ENCODE measurements at places on chromosomes 3 and 15.
A peak's percentile ranks its signal among the peaks of the same experiment; 100 is the strongest.

- no peak for DNase-seq
Measured at GRCh38 chr15:73014904-73015303, 37.4 kb upstream of the NEO1 start.

DNA sequence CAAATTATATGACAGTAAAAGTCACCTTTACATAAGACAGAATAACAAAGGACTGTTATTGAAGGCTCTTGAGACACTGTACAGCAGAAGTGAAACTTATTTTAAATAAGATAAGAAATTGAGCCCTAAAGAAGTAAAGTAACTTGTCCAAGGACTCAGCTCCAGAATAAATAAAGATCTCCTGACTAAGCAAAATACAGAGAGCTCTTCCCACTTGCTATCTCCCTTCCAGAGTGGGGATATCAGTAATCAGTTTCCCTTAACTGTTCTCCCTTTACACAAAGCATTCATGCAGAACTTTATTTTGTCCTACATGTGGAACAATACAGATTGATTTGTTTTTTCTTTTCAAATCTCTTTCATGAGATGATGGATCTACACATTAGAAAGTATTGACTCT is 129.5 kb upstream of the BHLHE40 start:
- no peak for DNase-seq

DNA sequence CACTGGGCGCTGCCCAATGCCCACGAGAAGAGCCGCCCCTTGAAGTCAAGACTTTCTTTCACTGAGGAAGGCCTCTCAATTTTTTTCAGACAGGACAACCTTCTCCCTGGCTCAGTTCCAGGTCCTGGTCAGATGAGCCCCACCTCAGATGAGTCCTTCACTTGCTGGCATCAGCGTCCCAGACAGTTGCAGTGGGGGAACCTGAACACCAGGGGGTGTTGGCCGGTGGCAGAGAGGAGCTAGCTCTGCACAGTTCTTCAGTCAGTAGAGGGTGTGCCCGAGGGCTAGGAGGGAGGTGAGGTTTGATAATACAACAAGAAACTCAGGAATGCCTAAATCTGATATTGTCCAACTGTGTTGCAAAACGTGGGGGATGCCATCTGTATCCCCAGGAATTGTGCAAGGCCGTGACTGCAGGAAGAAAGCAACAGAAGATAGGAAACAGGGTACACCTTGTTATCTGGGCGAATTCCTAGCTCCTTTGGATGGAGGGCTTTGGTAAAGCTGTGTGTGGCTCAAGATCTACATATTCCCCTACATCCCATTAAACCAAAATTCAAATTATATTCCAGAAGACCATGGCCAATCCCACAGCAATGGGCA is 34.3 kb downstream of the CCR3 start:
- DNase-seq: peak; percentile 67

GRCh38 chr3:119300991-119301391 is 6.8 kb downstream of the ARHGAP31 start:
- no peak for DNase-seq

- no peak for DNase-seq
Measured at GRCh38 chr3:163838769-163839168, 1239.5 kb downstream of the SI start.

- DNase-seq: no peak
Measured at GRCh38 chr15:68484696-68485400, 52.9 kb upstream of the ITGA11 start.

DNA sequence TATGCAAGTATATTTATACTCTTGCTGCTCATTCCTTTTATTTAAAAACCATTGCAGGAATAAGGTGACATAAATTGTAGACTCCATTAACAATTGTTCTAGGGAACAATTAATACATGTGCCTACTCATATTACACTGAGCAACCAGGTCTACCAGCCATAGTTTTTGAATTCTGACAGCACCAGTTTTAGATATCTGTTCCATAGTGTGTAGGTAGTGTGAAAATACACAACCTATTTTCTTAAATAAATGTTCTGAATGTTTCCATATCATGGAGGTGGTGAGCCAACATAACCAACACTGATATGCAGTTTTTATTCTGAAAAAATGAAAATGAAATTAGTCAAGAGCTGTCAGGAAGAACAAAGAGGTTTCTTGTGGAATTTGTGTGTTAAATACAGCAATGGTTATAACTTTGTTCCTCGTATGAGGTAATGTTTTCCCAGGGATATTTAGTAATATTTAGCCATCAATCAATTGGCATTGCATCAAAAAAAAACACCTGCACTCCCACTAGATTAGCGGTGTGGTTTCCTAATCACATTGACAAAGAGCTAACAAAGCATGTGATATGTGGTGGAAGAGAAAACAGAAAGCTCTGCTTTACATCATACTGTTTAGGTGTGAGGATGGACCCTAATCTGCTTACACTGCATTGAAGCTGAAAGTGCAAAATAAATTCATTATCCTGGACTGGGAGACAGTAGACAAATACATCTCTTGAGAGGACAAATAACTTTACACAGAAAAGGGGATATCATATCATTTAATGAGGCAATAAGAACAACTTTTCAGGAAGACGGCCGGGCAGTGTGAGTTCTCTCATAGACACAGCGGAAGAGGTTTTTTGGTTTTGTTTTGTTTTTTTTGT is 369.5 kb upstream of the THBS1 start:
- DNase-seq: no peak

GRCh38 chr15:71043373-71043772 is 71.9 kb upstream of the THSD4 start:
- no peak for DNase-seq

- DNase-seq: no peak
Measured at GRCh38 chr3:12934431-12934830, 93.1 kb upstream of the RPL32 start.

GRCh38 chr15:57782731-57783130 is 76.2 kb downstream of the POLR2M start:
- DNase-seq: no peak

GRCh38 chr3:5071061-5071460 is 51.0 kb upstream of the ARL8B start:
- no peak for DNase-seq

DNA sequence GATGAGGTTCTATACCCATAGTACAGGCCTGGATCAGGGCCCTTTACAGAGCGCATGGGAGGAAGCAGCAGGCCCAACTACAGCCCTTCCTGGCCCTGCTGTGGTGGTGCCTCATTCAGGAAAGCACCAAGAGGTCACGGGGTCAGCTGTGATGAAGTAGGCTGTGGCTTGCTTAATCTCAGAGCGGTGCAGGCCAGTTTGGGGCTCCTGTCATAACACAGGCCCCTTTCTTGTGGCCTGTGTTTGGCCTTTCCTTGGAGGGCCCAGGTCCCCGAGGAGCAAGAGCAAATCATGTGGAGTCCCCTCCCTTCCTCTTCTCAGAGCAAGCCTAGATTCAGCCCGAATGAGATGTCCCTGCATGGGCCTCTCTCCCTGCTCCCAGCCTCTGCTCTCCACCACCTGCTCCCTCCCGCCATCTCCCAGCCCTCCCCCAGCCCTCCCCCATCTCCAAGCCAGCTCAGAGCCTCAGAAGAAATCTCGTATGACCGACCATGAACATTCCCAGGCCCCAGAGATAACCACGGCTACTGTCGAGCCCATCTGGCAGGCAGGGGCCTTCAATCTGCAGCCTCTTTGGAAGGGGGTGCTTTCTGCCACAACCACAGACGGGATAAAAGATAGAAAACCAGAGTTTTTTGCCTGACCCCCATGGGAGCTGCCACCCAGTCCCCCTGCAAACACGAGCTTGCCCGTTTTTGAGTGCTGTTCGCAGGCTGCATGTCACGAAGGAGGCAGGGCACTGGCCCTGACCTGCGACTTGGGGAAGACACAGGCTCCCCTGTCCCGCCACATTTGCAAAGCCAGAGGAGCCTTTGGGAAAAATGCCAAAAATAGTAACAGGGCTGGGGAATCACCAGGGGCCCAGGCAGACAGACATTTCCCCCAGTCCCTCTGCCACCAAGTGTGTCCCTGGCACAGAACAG is 32.3 kb upstream of the DUSP7 start:
- no peak for DNase-seq

DNA sequence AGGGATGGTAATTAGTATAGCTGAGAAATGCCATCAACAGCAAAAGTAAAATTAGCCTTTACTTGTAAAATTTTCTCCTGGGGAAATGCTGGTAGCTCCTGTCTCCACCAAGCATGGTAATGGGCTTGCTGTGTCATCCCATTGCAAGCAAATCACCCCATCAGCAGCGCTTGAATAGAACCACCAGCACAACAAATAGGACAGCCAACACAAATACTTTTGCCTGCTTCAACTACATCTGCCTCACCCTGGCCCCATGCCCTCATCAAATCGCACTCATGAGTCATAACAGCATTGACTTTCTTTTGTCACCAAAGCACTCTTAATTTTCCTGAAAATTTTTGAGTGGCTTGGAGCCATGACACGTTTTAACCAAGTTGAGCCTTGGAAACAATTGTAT is 52.6 kb downstream of the ERC2 start:
- DNase-seq: no peak

DNA sequence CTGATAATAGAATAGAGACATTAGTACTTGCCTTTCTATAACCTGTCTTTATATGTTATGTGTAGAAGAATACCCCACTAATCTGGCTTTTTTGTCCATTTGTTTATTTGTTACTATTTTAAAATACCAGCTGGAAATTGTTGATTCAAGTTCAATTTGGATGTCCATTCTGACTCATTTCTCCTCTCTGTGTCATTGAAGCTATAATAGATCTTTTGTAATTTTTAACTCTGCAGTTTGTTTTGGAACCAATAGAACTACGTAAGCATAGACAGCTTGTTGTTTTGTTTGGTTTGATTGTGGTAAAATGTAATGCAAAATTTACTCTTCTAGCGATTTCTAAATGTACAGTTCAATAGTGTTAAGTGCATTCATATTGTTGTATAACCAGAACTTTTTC is 390.4 kb downstream of the ZIC1 start:
- DNase-seq: no peak

- DNase-seq: no peak
Measured at GRCh38 chr3:79598594-79598993, 169.2 kb downstream of the ROBO1 start.

DNA sequence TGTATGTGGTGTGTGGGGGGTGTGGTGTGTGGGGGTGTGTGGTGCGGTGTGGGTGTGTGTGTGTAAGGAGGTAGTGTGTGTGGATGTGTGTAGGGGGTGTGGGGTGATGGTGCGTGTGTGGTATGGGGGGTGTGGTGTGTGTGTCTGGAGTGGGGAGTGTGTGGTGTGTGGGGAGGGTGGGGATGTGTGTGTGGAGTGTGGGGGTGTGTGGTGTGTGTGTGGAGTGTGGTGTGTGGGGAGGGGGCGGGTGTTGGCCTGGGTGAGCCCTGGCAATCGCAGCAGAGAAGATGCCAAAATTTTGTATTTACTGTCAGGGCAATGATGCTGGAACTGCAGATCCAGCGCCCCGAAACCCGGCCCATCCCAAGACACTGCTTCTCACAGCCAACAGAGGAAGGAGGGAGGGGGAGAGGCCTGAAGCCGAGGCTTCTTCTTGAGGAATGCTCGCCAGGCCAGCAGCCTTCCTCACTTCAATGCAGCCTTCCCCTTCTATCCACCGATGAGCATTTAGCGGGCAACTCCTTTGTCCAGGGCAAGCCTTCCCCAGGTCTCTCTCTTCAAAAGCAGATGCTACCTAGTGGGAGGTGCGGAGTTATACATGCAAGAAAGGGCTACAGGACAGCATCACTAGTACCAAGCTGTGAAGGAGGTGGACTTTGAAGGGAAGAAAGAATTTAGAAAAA is 11.9 kb upstream of the SRP14 start:
- peak; percentile 60 for DNase-seq

DNA sequence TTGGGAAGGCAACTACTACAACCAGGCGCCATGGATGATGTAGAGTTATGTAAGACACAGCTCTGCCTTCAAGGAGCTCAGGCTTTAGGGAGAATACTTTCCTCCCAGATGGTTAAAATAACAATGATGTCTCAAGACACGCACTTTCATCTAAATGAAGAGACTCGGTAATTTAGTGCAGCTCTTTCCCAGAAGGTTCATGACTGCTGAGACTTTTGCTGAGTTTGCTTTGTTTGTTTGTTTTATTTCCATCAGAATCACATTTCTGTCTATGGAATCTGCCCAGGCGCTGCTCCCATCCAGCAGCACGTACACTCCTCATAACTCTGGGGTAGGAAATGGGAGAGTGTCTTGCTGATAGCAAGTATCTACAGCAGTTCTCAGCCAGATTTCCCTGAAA is 33.9 kb upstream of the MEX3B start:
- DNase-seq: no peak

- no peak for DNase-seq
Measured at GRCh38 chr3:195692354-195692685, 28.5 kb upstream of the MUC20 start.

DNA sequence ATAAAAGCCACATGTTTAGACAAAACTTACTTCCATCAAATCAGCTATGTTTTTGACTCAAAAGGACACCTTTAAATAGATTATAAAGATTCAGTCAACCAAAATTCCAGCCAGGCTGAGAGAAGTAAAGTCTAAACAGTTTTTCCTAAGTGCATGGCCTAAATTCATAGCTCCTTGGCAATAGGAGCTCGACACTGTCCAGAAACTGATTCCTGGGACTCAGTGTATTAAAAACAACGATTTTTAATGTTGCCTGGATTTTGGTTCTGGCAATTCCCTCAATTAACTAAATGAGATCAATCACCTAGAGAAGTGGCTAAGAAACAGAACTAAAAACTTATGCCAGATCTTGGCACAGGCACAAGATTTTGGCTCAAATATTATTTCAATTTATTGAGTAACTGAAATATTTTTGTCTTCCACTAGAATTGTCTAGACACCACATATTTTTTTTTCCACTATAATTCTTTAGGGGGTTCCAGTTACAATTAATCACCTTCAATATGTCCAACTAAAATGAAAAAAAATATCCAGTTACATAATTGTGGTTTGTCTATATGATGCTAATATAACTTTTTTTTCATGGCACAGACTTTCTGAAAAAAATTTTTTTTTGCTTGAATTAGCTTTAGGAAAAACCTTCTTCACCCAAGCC is 135.9 kb downstream of the TFDP2 start:
- no peak for DNase-seq

DNA sequence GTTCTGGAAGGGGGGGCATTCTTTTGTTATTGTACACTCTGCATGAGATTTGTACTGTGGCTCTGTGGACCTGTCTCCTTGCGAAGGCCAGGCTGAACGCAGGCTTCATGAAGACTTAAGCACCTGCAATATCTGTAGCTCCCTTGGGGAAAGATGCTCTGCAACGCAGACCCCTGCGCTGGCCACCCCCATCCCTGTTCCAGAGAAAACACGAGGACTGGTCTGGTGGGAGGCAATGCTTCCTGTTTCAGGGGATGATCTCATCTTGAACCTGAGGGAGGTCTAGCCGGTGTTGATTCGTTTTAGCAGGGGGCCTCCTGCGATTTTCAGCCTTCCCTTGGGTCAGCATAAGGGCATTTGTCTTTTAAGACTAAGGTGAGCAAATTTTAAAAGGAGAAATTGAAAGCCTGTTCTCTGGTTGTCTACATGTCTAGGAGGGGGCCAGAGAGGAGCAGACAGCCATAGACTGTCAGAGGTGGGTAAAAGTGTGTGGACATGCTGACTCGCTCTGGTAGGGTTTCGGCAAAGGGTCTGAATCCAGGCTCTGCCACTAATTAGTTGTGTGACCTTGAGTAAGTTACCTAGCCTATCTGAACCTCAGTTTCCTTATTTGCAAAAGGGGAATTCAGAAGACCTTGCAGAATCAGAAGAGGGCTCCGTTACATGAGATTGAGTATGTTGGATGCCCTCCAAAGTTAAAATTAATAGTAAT is 80.9 kb upstream of the RASGRF1 start:
- no peak for DNase-seq

GRCh38 chr3:5001805-5002173 is 22.6 kb downstream of the BHLHE40 start:
- DNase-seq: no peak

GRCh38 chr3:160400702-160401150 is 1.3 kb downstream of the SMC4 start:
- DNase-seq: no peak

Data from CD8-positive, alpha-beta memory T cell (primary cell).